ENCODE measurements at places on chromosomes 16 and 17.

DNA sequence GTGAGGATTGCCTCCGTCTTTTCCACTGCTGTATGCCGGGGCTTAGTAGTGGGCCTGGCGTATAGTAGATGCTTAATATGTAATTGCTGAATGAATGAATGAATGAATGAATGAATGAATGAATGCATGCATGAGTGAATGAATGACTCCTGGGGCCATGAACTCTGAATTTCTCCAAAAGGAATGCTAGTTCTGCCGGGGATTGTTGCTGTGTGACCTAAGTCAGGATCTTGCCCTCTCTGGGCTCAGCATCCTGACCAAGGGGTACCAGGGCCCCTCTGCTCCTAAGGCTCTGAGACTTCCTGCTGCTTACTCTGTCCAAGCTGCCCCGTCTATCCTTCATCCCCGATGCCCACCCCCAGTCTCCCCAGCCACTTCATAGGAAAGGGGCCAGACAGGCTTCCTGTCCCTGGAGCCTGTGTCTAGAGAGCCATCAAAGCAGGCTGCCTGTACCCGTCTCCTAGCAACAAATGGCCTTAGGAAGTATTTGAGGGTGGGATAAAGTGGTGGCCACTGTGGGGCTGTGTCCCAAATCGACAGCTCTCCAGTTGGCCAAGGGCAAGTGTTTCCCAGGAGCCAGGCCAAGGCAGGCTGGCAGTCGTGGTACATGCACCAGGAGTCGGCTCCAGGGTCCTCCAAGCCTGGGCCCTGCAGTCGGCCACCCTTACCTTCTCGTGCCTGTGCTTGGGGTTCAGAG is 11.6 kb upstream of the MPRIP start:
- no peak for DNase-seq

GRCh38 chr16:769184-769784 is 8.8 kb downstream of the MSLN start:
- no peak for DNase-seq

GRCh38 chr17:192666-193425 is 11.4 kb upstream of the DOC2B start:
- DNase-seq, result no peak

DNA sequence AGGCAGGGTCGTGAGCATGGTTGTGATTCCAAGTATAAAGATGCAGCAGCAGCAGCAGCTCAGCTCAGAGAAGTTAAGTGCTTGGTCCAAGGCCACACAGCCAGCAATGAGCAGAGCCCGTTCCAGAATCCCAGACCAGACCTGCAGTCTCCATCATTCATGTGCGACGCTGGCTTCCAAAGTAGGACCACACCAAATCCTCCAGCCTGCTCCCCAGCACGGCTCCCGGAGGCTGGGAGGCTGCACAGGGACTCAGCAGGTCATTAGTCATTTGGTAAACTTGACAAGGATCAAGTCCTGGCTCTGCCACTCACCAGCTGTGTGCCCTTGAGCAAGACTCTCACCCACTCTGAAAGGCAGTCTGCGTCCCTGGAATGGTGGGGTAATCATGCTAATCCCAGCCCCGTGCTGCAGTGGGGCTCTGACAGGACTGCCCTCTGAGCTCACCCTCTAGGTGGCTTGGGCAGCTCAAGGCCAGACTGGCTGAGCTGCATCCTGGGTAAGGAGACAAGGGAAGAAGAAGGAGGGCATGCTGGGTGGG is 95.1 kb upstream of the TMEM132E start:
- DNase-seq, result no peak

GRCh38 chr17:19368229-19368628 is 5.7 kb upstream of the B9D1 start:
- DNase-seq, result no peak

GRCh38 chr17:31466096-31466760 is 74.8 kb downstream of the RAB11FIP4 start:
- no peak for DNase-seq

- DNase-seq, result no peak
Observed at GRCh38 chr17:50458701-50459676, 9.7 kb downstream of the CHAD start.

- no peak for DNase-seq
Observed at GRCh38 chr17:7580604-7581575, 1.5 kb downstream of the CD68 start.

- no peak for DNase-seq
Observed at GRCh38 chr17:61084260-61084659, 315.4 kb upstream of the TBX2 start.

DNA sequence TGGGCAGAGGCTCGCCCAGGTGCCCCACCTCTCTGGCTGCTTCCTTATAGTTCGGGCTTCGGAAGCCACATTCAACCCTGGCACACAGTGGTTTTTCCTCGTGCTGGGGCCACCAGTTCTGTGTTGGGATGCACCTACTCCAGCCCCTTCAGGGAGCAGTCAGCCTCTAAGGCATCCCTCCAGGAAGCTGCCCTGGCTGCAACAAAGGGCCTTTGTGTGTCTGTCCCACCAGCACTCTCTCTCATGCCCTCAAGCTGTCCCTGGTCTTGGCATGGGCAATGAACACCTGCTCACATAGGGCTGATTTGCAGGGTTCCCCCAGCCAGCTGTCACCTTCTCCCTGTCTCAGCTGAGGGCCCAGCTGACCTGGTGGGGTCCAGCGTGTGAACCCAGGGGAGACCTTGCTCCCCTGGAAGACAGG is 754 bp upstream of the NOXO1 start:
- no peak for DNase-seq

GRCh38 chr16:76235025-76235424 is 42.2 kb upstream of the CNTNAP4 start:
- DNase-seq, result no peak

GRCh38 chr17:44384823-44385286 is 4.6 kb downstream of the ITGA2B start:
- no peak for DNase-seq

DNA sequence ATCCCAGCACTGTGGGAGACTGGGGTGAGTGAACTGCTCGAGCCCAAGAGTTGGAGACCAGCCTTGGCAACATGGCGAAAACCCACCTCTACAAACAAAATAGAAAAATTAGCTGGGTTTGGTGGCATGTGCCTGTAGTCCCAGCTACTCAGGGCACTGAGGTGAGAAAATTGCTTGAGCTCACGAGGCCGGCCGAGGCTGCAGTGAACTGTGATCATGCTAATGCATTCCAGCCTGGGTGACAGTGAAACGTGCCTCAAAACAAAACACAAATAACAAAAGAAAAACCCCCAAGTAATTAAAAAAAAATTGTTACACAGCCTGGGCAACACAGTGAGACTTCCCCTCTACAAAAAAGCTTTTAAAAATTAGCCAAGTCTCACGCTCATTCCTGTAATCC is 5.0 kb downstream of the CCDC47 start:
- DNase-seq, result no peak

- DNase-seq, result no peak
Observed at GRCh38 chr16:9852003-9852402, 330.2 kb downstream of the GRIN2A start.

GRCh38 chr17:81927152-81927652 is 333 bp downstream of the MAFG start:
- DNase-seq, result no peak

DNA sequence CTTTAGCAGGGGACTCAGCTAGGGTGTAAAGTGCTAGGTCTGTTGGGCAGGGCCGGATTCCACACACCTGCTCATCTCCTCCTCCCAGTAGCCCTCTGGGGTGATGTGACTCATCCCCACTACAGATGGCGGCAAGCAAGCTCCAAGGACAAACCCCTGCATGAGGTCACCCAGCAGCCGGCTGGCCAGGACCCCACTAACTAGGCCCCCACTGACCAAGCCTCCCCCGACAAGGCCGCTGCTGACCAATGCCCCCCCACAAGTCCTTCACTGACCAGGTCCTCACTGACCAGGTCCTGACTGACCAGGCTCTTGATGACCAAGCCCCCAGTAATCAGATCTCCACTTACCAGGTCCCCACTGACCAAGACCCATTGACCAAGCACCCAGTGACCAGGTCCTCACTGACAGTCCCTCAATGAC is 36.7 kb downstream of the TNFRSF13B start:
- DNase-seq, result no peak

DNA sequence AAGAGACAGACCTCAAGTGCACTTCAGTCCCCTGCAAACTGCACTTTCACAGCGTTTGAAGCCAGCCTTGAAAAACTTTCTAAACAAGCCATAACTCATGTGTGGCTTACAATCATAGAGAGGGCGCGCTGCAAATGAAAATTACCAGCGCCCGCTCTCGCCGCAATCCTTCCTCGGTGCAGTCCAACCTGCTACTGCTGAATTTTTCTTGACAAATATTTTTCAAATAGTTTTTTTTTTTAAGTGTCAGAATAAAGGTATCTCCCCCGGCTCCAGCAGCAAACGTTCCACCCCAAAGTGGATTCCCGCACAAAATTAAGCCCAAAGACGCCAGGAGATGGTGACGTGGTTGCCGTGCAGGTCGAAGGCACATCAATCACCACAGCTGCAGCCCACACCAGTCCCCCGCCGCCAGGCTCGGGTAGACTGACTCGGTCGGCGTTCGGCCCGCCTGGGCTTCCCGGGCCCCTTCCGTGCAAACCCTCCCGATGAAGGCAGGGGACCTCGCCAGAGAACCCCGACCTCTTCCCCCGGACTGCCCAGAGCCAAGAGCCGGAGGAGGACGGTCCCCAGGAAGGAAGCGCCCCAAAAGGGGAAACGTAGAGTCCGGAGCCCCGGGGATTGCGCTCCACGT is 630 bp downstream of the GRB2 start:
- DNase-seq, result no peak

DNA sequence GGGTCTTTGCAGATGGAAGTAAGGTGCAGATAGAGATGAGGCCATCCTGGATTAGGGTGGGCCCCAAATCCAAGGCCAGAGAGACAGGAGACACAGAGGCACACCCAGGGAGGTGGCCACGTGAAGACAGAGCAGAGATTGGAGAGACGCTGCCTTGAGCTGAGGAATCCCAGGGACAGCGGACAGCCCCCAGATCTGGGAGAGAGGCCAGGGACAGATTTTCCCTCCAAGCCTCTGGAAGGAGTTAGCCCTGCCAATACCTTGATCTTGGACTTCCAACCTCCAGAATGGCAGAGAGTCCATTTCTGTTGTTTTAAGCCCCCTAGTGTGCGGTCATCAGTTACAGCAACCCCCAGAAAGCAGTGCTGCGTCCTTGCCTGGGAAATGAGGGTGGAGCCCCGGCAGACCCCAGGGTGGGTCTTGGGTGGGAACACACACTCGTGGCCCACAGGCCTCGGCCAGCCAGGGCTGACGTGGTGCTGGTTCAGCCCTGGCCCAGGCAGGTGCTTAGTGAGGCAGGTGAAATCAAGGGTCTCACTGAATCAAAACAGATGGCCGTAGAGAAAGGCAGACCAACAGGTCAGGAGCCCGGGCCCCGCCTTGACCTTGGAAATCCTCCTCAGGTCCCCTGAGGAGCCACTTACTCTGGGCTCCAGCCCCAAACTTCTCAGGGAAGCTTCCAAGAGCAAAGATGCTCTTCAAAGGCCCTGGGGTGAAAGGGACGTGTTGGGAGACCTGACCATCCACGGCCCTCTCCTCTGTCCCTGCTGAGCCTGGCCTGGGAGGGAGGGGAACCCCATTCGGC is 169.3 kb downstream of the RBFOX3 start:
- DNase-seq, result no peak

DNA sequence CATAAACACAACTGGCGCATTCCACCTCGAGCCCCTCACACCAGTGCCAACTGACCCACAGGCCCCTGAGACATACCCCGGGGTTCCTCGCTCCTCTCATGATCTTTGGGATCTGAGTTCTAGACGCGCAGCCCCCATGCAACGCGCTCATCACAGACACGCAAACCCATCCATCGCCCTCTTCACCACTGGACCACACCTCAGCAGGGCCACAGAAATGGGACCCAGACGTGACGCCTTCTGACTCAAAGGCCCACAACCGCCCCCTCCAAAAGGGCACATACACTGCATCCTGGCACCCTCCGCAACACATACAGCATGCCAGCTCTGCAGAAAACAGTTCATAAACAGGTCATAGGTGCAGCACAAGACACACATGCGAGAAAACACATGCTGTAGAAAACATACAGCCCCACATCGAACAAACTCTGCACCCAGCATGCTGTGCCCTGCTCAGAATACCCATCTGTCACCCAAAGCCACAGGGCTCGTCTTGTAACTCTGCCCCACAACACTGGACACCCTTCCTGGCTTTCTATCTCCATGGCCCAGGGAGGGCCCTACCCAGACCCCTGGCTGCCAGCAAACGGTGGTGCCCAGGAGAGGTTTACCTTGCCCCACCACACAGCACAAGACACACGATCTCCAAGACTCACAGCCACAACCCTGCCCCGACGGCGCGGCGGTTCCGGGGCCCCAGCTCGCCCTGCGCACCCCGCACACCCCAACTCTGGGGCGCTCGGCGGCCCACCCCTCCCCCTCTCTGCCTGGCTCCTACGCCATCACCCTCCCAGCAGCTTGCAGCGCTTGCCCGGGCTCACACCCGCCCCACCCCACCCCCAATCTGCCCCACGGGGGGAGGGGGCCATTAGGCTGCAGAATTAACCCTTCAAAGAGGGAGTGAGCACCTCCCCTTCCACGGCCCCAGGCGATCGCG is 887 bp downstream of the ZBTB4 start:
- no peak for DNase-seq

- DNase-seq, result no peak
Observed at GRCh38 chr17:78781893-78782304, at the start of gene CYTH1. CYTH1 (minus strand) TSS chr17:78782273; CDS start chr17:78782223, 50 bp downstream.

DNA sequence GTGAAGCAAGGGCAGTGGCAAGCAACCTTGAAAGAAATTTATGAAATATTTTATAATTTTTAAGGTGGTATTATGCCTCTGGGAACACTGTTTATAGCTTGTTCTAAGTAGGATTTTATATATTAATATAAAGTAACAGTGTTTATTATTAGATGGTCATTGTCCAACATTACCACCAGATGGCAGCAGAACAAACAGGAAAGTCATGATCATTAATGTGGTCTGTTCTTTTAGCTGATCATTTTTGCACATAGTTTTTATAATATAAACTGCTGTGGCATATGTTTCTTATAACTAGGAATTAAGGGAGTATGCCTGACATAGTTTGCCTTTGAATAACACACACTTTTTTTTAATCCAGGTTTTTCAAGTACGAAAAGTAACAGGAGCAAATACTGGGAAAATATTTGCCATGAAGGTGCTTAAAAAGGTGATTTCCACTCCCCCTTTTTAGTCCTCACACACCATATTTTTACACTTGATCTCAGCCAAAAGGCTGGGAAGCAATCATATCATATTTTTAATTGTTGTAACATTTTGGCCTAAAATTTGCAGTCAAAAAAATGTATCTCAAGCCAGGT is 21.4 kb downstream of the RPS6KB1 start:
- DNase-seq, result no peak

- DNase-seq, result no peak
Observed at GRCh38 chr16:4376893-4377572, 5.4 kb downstream of the VASN start.

- no peak for DNase-seq
Observed at GRCh38 chr16:51982715-51983680, 563.9 kb downstream of the TOX3 start.

GRCh38 chr16:15483857-15484256 is 49.5 kb downstream of the BMERB1 start:
- no peak for DNase-seq

DNA sequence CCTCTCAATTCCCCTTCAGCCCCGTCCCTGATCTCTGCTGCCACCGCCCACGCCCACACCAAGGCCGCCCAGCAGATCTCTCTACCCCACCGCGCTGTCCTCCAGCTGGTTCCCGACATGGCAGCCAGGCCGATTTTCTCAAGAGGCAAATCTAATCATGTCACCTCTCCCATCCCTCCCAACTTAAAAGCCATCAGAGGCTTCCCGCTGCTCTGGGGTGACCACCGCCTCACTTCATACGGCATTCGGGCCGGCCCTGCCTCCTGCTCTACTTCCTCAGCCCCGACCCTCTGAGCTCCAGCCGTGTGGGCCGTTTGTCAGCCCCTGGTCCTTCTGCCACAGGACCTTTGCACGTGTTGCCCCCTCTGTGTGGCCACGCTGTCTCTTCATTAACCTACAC is 63.2 kb downstream of the RPH3AL start:
- no peak for DNase-seq

All from stimulated activated CD8-positive, alpha-beta memory T cell treated with anti-CD3 and anti-CD28 coated beads, Interleukin-7, amount 100 ng/mL, for 1 hour (primary cell).